Effector memory CD4-positive, alpha-beta T cell (primary cell): ENCODE measurements at places on chromosomes 5 and 9.

GRCh38 chr5:139394123-139394653 lies 716 bp downstream of the PROB1 start:
- H3K36me3 ChIP-seq: no peaks in the 10 kb centered on the region
- H3K27me3 ChIP-seq: no peaks in the 10 kb centered on the region
- peaks cover 44% of the 10 kb centered on the region for H3K4me1 ChIP-seq
- no peak overlapping the region for H3K27ac ChIP-seq
- peak overlapping the region; percentile 87 for H3K4me3 ChIP-seq

GRCh38 chr5:154850255-154851062 lies at the start of gene FAXDC2:
FAXDC2 (minus strand) TSS chr5:154850603; CDS start chr5:154838178, 12,425 bp downstream.
- H3K27ac ChIP-seq: no peak within 1 kb of the TSS
- no peak within 1 kb of the TSS for H3K4me3 ChIP-seq
- no peaks in the 10 kb centered on the region for H3K27me3 ChIP-seq
- H3K4me1 ChIP-seq: no peaks in the 10 kb centered on the region

GRCh38 chr5:75337366-75338021 lies 474 bp downstream of the HMGCR start:
- H3K4me3 ChIP-seq: peak overlapping the region; percentile 95
- peak overlapping the region; percentile 62 for H3K27ac ChIP-seq
- no peaks in the 10 kb centered on the region for H3K27me3 ChIP-seq
- peaks cover 4% of the 10 kb centered on the region for H3K4me1 ChIP-seq
- peak; percentile 1 for DNase-seq
- peaks cover 3% of the 10 kb centered on the region for H3K36me3 ChIP-seq

GRCh38 chr9:110206389-110206788 lies 1.6 kb downstream of the C9orf152 start:
- H3K27me3 ChIP-seq: no peaks in the 10 kb centered on the region
- DNase-seq: no peak
- no peak overlapping the region for H3K4me3 ChIP-seq
- H3K36me3 ChIP-seq: no peaks in the 10 kb centered on the region
- no peak overlapping the region for H3K27ac ChIP-seq
- H3K4me1 ChIP-seq: no peaks in the 10 kb centered on the region

- no peak for DNase-seq
- no peak overlapping the region for H3K27ac ChIP-seq
- no peaks in the 10 kb centered on the region for H3K27me3 ChIP-seq
- H3K4me3 ChIP-seq: no peak overlapping the region
- H3K36me3 ChIP-seq: no peaks in the 10 kb centered on the region
Measured at GRCh38 chr9:9950813-9951212, 662.0 kb downstream of the PTPRD start.

- H3K27me3 ChIP-seq: no peaks in the 10 kb centered on the region
- H3K4me3 ChIP-seq: no peak overlapping the region
- DNase-seq: no peak
- no peak overlapping the region for H3K27ac ChIP-seq
- no peaks in the 10 kb centered on the region for H3K36me3 ChIP-seq
Measured at GRCh38 chr5:127906562-127907204, 176.9 kb upstream of the SLC12A2 start.

DNA sequence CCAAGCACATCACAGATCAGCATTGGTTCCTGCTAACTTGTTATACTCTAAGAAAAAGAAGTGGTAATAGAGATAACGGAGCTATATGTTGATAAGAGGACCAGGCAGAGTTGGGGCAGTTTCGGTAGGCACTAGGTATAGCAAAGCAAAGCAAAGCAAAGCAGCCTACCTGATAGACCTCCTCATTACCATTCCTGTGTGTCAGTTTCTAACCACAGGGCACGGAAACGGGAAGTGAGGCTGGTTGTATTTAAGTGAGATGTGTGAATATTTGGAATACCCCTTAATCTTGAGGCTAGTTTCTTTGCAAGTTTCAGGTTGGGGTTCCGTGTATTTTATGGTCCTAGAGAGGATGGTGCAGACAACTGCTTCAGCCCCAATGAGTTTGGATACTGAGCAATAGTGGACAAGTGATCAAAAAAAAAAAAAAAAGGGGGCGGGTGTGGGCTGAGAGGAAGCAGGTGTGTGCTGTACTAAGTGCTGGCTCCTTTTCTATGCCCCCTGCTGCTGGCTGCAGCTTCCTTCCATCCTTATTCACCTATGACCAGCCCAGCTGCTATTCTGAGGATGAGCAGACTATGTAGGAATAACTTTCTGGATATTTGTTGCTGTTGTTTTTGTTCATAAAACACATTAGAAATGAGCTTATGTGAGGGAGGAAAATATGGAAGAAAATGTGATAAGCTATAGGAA lies 183.3 kb downstream of the SH3GL2 start:
- H3K4me1 ChIP-seq: no peaks in the 10 kb centered on the region
- H3K36me3 ChIP-seq: no peaks in the 10 kb centered on the region
- no peaks in the 10 kb centered on the region for H3K27me3 ChIP-seq
- DNase-seq: no peak

DNA sequence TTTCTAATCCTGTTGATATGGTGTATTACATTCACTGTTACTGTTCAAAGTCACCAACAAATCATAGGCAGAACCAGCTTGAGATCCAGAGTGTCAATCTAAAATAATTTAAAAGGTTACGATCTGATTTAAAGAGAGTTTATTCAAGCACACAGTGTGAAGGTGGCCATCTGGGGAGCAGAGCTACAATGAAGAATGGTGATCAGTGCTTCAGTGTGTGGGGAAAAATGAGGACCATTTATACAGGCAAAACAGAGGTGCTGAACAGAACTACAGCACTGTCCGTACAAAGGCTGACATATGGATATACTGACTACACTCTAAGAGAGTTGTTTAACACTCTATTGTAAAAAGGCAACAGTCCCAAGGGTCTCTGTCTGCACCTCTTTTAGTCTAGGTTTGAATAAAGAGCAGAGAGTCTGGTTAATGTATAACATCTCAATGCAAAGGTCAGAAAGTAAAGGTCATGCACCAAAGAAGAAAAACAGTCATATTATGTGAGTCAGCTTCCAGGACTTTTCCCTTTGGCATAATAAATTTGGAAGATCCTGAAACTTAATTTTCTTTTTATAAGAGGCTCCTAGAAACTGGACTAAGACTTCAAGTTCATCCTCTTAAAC lies 29.7 kb upstream of the TDRD7 start:
- H3K27ac ChIP-seq: no peak overlapping the region
- no peak overlapping the region for H3K4me3 ChIP-seq
- H3K27me3 ChIP-seq: peaks cover 6% of the 10 kb centered on the region
- H3K4me1 ChIP-seq: peaks cover 3% of the 10 kb centered on the region
- H3K36me3 ChIP-seq: no peaks in the 10 kb centered on the region

- H3K27me3 ChIP-seq: no peaks in the 10 kb centered on the region
- no peak for DNase-seq
- H3K4me1 ChIP-seq: no peaks in the 10 kb centered on the region
Measured at GRCh38 chr5:67301285-67301903, 104.8 kb upstream of the CD180 start.

DNA sequence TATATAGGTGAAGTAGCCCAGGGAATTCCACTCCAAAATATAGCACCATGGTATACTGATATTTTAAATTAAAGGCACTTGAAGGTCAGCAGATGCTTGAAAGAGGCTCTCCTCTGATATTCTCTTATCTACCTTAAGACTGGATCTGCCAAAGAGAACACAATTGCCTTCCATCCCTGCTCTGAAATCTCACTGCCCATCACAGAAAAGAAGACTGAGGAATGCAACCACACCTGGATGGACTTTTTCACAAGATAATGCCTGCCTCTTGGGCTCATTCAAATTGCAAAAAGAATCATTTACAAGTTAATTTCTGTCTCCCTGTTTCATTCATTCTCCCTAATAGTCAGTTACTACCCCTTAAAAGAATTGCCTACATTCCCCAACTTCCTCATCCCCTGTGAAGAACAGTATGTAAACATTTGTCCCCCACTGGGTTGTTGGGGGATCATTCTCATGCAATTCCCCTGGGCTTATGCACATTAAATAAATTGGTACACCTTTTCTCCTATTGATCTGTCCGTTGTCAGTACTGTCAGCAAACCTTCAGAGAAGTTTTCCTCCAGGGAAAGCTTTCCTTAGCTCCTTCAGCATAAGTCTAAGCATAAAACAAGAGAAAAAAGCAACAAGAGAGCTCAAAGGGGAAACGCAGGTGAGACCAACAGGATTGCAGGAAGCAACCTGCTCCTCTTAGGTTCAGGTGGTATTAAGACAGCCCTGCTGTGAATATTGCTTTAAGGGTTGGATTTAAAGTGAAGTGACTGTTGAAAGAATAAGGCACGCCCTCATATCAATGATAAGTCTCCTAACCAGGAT lies 171.4 kb upstream of the SLC30A5 start:
- peaks cover 6% of the 10 kb centered on the region for H3K27me3 ChIP-seq
- DNase-seq: no peak
- H3K27ac ChIP-seq: no peak overlapping the region
- H3K4me1 ChIP-seq: no peaks in the 10 kb centered on the region
- no peak overlapping the region for H3K4me3 ChIP-seq

GRCh38 chr9:86947146-86948073 lies at the start of gene GAS1:
GAS1 (minus strand) TSS chr9:86947506; CDS start chr9:86946779, 727 bp downstream.
- peaks cover 5% of the 10 kb centered on the region for H3K27me3 ChIP-seq
- no peaks in the 10 kb centered on the region for H3K36me3 ChIP-seq
- peaks cover 5% of the 10 kb centered on the region for H3K4me1 ChIP-seq

- no peaks in the 10 kb centered on the region for H3K27me3 ChIP-seq
- H3K4me3 ChIP-seq: no peak overlapping the region
- H3K36me3 ChIP-seq: no peaks in the 10 kb centered on the region
- no peaks in the 10 kb centered on the region for H3K4me1 ChIP-seq
Measured at GRCh38 chr9:96256800-96257199, 45.2 kb downstream of the HSD17B3 start.

DNA sequence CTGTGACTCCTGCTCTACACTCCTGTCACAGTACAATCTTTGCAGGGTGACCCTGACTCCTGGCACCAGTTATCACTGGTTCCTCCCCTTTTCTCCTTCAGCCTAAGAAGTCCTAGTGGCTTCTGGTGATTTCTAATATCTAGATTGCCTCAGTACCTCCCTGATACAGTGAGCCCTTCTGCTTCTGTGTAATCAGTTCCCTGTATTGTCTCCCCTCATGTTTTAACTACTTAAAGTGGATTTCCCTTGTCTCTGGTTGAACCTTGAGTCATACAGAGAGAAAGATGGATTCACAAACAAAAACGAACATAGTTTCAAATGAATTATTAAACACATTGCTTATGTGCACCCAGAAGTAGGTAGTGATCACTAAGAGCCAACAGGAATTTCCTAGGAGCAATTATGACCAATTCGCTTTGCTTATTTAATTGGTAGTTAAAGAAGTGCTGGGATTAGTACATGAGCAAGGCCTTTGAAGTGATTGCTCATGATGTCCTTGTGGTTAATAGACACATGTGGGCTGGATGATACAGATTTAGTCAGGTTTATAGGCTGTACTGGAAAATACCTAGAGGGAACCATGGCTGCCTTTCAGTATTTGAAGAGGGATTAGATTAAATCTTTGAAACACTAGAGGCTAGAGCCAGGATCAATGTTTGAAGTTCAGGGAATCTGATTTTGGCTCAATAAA lies 145.8 kb upstream of the MEF2C start:
- no peaks in the 10 kb centered on the region for H3K36me3 ChIP-seq
- H3K27ac ChIP-seq: no peak overlapping the region
- no peak for DNase-seq
- no peak overlapping the region for H3K4me3 ChIP-seq
- H3K27me3 ChIP-seq: no peaks in the 10 kb centered on the region

DNA sequence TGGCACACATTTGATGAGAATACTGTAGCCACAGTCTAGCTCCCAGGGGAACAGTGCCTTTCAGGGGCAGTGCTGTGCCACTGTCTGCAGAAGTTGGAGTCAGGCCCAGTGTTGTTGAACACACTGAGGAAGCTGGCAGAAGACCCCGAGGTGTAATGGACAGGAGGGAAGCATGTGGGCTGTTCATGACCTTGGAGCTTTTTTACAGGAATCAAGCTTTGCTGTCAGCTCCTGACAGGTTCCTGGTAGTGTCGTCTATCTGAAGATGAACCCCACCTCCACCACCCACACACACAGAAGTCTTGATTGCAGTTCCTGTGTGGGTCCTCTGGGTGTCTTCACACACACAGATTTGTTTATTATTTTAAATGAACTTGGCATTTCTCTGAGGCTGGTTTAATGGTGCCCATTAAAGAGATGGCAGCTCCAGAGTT lies 40.3 kb upstream of the TNFAIP8 start:
- peak overlapping the region; percentile 43 for H3K27ac ChIP-seq
- peaks cover 63% of the 10 kb centered on the region for H3K4me1 ChIP-seq
- H3K4me3 ChIP-seq: no peak overlapping the region
- DNase-seq: no peak
- no peaks in the 10 kb centered on the region for H3K36me3 ChIP-seq

- peak overlapping the region; percentile 88 for H3K27ac ChIP-seq
- H3K4me3 ChIP-seq: peak overlapping the region; percentile 93
- no peak for DNase-seq
Measured at GRCh38 chr5:6378766-6379103, 388 bp upstream of the MED10 start.

- H3K4me1 ChIP-seq: no peaks in the 10 kb centered on the region
- H3K27ac ChIP-seq: no peak overlapping the region
- H3K36me3 ChIP-seq: no peaks in the 10 kb centered on the region
- no peaks in the 10 kb centered on the region for H3K27me3 ChIP-seq
- no peak overlapping the region for H3K4me3 ChIP-seq
Measured at GRCh38 chr9:117169089-117169621, 245.7 kb downstream of the ASTN2 start.

GRCh38 chr5:122702524-122702875 lies 72.4 kb upstream of the SNX2 start:
- H3K36me3 ChIP-seq: no peaks in the 10 kb centered on the region
- H3K4me3 ChIP-seq: no peak overlapping the region
- no peaks in the 10 kb centered on the region for H3K4me1 ChIP-seq
- H3K27me3 ChIP-seq: no peaks in the 10 kb centered on the region

DNA sequence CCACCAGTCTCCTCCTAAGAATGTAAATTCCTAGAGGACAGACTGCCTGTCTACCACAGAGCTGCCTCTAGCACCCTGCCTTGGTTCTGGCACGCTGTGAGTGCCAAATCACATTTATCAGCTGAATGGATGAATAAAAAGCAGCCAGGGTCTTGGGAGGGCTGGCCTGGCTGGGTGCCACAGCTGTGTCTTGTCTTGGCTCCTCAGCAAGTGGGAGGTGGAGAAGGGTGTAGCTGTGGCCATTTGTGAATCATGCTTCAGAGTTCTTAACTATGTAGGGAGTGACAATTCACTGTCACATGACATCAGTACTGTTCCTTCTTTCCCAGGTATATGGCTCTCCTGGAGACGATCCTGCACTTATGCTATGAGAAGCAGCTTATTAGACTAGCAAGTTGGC lies 70.6 kb downstream of the DCP2 start:
- no peaks in the 10 kb centered on the region for H3K36me3 ChIP-seq
- H3K4me1 ChIP-seq: no peaks in the 10 kb centered on the region

DNA sequence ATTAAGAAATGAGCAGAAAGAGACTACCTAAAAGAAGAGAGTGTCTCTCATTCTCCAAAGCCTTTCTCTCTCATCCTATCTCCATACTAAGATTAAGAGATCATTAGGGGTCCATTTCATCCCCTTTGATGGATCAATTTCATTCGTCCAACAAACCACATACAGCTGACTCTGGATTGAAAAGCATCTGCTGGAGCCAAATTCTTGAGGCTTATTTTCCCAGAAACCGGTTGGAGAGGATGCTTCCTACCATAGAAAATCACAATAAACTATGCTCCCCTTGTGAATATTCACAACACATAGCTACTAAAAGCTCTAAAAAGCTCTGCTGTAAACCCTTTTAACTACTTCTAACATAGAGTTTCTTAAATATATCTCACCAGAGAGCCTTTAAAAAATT lies 755.0 kb upstream of the ZNF608 start:
- H3K27ac ChIP-seq: no peak overlapping the region
- H3K4me1 ChIP-seq: no peaks in the 10 kb centered on the region
- H3K36me3 ChIP-seq: no peaks in the 10 kb centered on the region
- DNase-seq: no peak
- H3K4me3 ChIP-seq: no peak overlapping the region

GRCh38 chr5:180222056-180222455 lies 13.0 kb upstream of the RASGEF1C start:
- H3K27ac ChIP-seq: no peak overlapping the region
- H3K27me3 ChIP-seq: no peaks in the 10 kb centered on the region
